CD8-positive, alpha-beta memory T cell (primary cell): ENCODE measurements at places on chromosomes 3 and 15.

- peak; percentile 25 for DNase-seq
Measured at GRCh38 chr3:44323341-44323955, 15.1 kb upstream of the TCAIM start.

GRCh38 chr3:154274348-154274747 lies 49.9 kb downstream of the DHX36 start:
- no peak for DNase-seq

DNA sequence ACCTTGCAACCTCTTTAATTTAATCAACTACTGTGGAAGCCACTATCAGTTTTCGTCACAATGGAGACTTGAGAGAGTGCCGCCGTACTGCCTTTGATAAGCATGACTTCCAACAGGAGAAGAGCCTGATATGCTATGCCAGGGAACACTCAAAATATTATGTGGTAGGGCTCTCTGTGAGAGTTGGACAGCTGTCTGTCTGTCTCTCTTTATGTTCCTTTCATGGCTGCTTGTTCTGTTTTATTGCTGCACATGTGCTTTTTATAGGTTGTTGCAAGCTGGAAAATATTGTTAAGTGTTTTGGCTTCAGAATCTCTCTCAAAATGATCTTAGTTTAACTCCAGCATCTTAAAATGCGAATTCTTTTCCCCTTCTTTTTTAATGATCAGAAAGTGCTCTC lies 249.4 kb upstream of the RARB start:
- DNase-seq = no peak

DNA sequence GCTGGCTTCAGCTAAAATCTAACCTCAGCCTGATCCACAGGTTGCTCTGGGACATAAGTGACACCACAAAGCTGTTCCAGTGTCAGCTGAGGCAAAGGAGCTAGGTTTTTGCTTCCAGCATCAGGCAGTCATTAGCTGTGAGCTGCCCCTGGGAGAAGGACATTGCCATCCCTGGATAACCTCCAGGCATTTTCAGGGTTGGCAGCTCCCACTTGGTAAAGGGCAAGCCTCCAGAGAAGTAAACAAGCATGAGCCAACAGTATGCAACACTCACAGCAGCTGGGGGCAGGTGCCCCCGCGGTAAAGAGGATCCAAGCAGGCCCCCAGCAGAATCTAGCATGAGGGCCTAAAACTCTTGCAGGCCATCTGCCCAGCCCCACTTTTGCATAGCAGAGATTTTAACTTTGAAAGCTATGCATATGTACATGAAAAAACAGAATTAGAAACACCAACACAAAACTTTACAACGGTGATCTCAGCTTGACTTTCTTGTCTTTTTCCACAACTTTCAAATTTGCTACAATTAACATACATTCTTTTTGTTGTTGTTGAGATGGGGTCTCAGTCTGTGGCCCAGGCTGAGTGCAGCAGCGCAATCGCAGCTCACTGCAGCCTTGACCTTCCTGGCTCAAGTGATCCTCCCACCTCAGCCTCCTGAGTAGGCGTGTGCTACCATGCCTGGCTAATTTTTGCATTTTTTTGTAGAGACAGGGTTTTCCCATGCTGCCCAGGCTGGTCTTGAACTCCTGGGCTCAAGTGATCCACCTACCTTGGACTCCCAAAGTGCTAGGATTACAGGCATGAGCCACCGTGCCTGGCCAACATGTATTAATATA lies 83.8 kb upstream of the TPM1 start:
- no peak for DNase-seq

DNA sequence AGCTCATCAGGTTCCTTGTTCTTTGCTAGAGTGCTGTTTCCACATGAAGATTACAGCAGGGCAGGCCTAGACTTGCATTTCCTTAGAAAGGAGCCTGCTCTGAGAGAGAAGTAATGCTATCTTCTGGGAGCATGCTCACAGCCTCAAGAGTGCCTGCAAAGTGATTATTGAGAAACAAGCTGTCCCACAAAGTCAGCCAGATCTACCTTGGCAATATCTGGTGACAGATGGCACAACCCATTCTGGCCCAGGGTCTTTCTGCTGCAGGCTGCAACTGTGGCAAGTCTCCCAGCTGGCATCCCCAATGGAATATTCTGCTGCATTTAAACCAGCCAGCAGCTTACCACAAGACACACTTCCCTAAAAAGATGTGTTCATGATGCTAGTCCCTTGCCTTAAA lies 29.3 kb downstream of the MTMR10 start:
- DNase-seq = no peak

GRCh38 chr3:171967932-171968678 lies 71.3 kb upstream of the FNDC3B start:
- DNase-seq = no peak

DNA sequence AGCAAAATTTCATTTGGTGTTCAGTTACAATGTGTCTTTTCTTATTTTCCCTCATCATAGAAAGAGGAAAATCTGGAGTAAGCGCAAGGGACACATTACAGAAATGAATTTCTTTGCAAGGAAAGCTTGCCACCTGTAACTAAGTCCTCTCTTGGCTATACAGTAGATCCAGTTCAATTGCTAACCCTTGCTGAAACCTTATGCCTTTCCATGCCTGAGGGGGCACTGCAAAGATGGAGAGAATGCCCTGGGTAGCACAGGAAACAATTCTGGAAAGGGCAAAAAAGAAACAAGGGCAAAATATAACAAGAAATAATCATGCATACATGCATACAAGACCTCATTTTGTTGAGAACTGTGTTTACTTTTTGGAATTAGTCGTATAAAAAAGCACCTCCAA lies 4.3 kb downstream of the CADM2 start:
- no peak for DNase-seq

GRCh38 chr3:106229495-106230278 lies 360.9 kb upstream of the CBLB start:
- no peak for DNase-seq

GRCh38 chr3:156738251-156738650 lies 63.9 kb downstream of the TIPARP start:
- no peak for DNase-seq

DNA sequence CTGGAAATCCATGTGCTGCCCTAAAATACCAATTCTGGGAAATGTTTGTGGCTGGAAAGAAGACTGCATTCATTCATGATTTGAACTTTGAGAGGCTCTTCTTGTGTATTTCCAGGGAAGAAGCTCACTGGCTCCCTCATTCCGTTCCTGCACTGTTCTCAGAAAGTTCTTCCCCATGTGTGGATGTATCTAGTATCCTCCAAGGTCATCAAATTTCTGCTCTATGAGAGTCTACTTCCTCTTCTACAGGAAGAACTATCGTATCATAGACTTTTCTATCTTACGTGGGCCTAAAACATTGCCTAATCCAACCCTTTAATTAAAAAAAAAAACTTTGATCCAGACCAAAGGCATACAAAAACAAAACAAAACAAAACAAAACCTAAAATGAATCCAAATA lies 2.9 kb downstream of the CCR3 start:
- DNase-seq = no peak

DNA sequence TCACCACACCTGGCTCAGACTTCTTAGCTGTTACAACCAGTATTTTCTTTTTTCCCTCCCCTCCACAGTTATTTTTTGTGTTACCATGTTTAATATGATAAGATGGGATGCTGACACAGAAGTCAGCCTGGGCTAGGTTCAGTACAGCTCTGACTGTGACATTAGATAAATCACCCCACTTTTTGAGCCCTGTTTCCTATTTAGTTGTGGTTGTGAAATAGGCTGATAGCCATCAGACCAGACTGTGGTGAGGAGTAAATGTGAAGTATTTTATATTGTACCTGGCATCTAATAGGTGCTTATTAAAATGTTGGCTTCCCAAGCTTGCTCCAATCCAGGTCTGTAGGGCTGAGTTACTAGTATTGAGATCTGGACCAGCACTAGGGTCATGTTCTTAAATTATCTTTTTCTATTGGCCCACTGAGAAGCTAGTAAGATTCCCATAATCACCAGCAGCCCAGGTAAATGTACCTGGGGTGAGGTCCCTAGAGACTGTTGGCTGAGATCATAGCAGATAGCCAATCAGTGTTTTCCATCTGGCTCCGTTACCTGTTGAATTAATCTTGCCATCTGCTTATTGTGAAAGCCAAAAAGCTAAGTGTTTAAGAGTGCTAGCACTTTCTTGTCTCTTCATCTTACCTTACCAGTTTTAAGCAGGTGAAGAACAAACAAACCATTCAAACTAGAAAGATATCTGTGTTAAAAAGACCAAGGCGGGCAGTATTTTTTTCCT lies 61.0 kb downstream of the CCK start:
- DNase-seq = no peak

- no peak for DNase-seq
Measured at GRCh38 chr3:46143951-46144473, 64.1 kb downstream of the CCR1 start.

GRCh38 chr3:77947671-77948070 lies 907.8 kb downstream of the ROBO2 start:
- DNase-seq = no peak

DNA sequence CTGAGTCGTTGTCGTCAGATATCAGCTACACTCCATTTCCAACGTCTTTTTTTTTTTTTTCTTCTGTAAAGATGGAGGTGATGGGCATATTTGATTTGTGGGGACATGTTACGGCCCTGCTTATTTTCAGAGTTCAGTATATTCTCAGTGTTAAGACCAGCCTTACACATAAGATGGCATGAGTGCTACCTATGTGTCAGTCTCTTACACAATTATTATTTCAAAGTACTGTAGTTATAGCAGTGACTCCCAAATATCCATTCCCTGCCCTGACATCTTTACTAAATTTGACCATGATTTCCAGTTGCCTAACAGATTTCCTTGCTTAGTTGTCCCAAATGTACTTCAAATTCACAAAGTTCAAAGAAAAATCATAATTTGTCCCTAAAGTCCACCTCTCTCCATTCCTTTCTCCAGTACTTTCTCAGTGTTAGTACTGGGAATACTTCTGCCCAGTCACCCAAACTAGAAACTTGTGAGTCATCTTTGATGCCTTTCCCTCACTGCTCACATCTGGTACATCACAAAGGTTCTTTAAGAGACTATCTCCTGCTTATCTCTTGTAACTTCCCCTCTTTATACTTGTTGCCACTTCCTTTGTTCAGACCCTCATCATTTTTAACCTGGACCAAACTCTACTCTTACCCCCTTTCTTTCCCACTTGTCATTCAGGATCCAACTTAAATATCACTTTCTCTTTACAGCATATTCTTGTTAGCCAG lies 67.0 kb downstream of the ZNF609 start:
- DNase-seq = no peak

DNA sequence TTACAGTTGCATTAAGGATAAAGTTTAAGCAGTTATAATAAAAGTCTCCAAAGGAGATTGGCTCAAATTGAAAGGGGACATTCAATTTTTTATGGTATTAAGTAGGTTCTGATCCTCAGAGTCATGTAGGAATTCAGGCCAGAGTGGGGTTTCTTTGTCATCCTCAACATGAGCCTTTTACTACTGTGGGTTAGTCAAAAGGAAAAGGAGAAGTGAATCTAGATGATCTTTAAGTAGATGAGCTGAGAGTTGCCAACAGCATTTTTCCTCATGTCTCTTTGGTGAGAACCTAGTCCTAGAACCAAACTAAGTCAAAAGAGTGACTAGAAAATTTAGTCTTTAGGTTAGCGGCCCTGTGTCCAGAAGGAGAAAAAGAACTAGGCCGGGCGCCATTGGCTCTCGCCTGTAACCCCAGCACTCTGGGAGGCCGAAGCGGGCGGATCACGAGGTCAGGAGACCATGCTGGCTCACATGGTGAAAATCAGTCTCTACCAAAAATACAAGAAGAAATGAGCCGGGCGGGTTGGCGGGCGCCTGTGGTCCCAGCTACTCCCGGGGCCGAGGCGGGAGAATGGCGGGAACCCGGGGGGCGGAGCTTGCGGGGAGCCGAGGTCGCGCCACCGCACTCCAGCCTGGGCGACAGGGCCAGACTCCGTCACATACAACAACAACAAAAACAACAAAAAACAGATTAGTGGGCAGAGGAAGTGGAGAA lies 4.2 kb upstream of the CHL1 start:
- DNase-seq = no peak

DNA sequence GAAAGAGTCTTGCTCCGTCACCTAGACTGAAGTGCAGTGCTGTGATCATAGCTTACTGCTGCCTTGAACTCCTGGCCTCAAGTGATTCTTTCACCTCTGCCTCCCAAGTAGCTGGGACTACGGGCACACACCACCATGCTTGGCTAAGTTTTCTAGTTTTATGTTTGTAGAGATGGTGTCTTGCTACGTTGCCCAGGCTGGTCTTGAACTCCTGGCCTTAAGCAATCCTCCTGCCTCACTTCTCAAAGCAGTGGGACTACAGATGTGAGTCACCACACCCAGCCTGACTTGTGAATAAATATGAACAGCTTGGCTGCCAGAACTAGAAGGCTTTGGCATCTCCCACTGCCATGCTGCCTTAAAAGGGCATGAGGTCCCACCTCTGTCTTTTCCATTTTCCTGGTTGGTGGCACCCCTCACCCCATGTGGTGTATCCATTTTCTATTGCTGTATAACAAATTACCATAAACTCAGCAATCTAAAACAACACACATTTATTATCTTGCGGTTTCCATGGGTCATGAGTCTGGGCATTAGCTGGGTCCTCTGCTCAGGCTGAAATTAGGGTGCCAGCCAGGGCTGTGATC lies 44.3 kb downstream of the PTPRG start:
- no peak for DNase-seq

GRCh38 chr3:167820102-167820865 lies 84.8 kb downstream of the SERPINI1 start:
- no peak for DNase-seq

- peak; percentile 74 for DNase-seq
Measured at GRCh38 chr3:43296565-43296964, 10.2 kb downstream of the SNRK start.

- no peak for DNase-seq
Measured at GRCh38 chr3:139953131-139953910, 18.3 kb downstream of the CLSTN2 start.

GRCh38 chr3:154193000-154193615 lies 71.9 kb downstream of the ARHGEF26 start:
- no peak for DNase-seq

DNA sequence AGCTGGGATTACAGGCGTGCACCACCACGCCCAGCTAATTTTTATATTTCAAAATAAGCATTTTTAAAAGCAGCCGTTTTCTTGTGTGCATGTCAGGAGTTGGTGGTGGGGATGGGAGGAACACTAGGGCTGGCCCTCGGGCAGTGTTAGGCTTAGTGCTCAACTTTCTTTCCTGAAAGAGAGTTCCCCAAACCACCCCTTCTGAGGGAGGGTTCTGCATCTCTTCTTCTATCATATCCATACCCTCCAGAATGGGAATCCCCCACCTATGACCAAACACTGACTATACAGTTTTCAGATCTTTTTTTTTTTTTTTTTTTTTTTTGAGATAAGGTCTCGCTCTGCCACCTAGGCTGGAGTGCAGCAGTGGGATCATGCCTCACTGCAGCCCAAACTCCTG lies 12.5 kb downstream of the PFKFB4 start:
- DNase-seq = no peak

GRCh38 chr3:8702560-8702959 lies 31.0 kb upstream of the CAV3 start:
- DNase-seq = no peak

- DNase-seq = no peak
Measured at GRCh38 chr15:73295630-73296286, 73.0 kb downstream of the HCN4 start.

- DNase-seq = no peak
Measured at GRCh38 chr3:186932281-186933181, 2.2 kb downstream of the ST6GAL1 start.

- no peak for DNase-seq
Measured at GRCh38 chr15:95459273-95459672, 871.2 kb upstream of the NR2F2 start.
